Progenitor cell of endocrine pancreas (in vitro differentiated cells): ENCODE measurements at places on chromosomes 16 and 17.

- no peak for DNase-seq
Observed at GRCh38 chr16:31087971-31088370, 772 bp downstream of the PRSS53 start.

DNA sequence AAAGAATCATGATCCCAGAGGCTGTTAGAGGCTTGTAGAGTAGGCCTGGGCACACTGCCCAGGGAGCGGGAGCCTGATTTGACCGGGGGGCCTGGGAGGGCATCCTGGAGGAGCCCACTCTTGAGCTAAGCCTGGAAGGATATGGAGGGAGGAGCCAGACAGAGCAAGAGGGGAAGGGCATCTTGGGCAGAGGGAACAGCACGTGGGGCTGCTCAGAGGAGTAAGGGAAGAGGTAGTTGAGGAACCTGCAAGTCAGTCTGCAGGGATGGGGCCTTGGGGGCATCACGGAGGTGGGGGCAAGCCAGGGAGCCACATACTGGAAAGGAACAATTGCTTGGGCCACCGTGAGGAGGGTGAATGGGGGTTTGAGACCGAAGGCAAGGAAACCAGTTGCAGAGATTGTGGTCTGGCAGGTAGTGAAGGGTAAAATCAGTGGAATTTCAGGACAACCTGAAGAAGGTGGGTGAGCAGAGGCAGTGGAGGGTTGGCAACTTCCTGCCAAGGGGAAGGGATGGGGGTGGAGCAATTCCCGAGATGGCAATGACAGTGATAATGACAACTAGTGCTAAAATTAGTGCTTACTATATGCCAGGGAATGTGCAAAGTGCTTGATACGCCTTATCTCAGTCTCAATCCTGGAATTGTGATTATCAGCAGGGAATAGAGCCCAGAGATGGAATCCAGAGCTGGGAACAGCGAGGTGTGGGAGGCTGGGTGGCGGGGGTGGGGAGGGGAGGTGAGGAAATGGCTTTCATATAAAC lies 9.7 kb upstream of the RAI1 start:
- no peak for DNase-seq

- DNase-seq = no peak
Observed at GRCh38 chr17:79925242-79925957, 86.2 kb upstream of the CBX4 start.

- no peak for DNase-seq
Observed at GRCh38 chr16:88465387-88465983, 12.4 kb downstream of the ZFPM1 start.

- DNase-seq = no peak
Observed at GRCh38 chr17:27244491-27245223, 49.3 kb upstream of the WSB1 start.

- no peak for DNase-seq
Observed at GRCh38 chr17:43888548-43888947, 18.8 kb downstream of the MPP2 start.

GRCh38 chr16:86669937-86670749 lies 91.8 kb downstream of the FOXL1 start:
- DNase-seq = no peak

GRCh38 chr16:53714205-53715022 lies 10.5 kb downstream of the FTO start:
- DNase-seq = no peak

DNA sequence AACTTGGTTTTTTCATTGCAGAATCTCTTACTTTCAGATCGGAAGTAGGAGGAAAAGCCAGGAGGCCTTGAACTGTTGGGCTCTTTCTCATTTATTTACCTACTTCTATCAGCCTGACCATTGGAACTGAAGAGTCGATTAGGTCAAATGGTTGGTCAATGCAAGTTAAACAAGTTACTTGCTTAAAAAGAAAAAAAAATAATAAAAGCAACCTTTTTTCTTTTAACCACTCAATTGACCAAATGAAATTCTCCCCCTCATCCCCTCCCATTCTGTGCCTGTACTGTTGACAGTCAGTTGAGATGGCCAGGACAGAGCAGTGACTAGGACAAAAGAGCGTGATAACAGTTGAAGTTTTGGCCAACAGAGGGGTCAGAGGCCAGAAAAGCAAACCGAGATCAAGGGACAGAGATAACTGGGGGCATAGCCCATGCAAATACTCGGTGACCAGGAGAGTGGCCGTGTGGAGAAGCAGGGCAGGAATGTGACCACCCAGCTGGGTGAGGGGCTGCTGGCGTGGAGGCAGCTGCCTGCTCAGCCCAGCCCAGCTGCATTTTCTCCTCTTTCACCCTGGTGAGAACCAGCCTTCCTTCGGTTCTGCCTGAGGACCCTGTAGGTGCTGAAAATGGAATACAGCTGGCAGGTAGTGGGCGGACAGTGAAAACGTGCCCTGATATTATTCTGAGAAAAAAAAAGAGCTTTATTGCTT lies 72.2 kb downstream of the HS3ST3B1 start:
- peak; percentile 17 for DNase-seq

GRCh38 chr16:4979164-4979563 lies 21.0 kb downstream of the SEC14L5 start:
- DNase-seq = no peak

DNA sequence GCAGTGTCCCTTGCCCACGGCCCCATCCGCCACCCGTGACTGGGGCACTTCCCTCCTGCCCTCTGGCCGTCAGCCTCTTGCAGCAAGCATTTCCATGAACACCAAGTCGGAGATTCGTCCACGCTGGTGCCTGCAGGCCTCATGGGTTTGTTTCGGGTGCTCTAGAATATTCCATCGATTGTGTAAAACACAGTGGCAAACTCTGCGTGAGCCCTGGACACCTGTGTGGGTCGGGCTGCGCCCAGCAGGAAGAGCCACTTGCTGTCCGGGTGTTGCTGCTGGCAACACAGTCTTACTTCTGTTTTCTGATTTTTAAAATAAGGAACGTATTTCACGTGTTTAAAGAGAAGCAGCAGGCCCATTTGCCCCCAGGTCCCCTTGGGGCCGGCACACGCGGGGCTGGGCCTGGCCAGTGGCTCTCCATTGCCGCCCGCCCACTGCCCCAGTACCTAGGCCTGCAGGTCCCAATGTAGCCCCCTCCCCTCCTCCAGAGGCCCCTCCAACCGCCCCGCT lies 10.0 kb downstream of the CYBC1 start:
- DNase-seq = no peak

- no peak for DNase-seq
Observed at GRCh38 chr16:49014277-49015224, 267.1 kb downstream of the CBLN1 start.

DNA sequence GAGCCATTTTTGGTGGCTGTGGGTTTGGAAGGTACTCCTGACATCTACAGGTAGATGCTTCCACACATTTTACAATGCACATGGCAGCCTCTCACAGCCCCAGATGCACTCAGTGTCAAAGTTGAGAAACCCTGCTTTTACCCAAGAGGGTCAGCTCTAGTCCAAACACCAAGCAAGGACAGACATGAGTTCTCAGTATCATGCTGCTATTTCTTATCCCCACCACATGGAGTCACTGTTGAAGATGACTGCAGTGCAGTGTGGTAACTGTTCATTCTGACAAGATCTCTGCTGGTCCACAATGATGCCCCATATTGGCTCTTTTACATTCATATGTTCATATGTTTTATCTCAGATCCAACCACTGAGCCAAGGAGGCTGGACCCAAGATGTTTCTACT lies 50.5 kb upstream of the SALL1 start:
- DNase-seq = no peak

DNA sequence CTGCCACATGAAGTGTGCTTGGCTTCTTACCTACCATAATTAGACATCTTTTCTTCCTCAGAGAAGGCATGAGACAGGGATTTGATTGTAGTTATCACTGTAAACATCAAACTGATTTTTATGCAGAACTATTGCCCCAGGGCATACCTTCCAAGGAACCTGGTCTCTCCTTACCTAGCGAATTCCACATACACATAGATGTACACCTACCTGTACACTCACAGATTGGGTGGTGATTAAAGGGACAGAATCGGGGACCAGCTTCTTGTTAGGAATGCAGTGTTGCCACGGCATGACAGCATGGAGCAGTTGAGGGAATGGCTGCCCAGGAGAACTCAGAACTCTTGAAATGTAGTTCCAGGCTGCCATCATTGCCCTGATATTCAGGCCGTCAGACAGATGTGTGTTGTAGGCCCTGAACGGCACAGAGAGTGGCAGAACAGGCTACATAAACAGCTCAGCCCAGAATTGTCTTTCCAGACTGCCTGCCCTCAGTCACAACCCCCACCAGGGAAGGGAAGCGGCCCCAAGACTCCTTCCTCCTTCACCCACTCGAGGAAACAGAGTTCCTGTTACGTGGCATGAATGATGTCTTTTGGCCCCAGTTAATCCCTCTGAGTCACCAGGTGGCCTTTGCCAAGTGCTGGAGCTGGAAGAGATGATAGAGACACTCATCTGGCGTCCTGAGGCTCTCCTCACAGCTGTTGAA lies 17.8 kb upstream of the NAGLU start:
- DNase-seq = no peak

DNA sequence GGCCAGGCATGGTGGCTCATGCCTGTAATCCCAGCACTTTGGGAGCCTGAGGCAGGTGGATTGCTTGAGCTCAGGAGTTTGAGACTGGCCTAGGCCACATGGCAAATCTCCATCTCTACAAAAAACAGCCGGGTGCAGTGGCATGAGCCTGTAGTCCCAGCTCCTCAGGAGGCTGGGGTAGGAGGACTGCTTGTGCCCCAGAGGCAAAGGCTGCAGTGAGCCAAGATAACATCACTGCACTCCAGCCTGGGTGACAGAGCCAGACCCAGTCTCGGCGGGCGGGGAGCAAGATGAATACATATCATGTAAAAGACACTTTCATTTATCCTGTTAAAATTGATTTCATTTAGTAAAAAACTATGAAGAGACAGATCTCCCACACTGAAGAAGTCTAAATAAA lies 54.6 kb downstream of the CREBBP start:
- no peak for DNase-seq

DNA sequence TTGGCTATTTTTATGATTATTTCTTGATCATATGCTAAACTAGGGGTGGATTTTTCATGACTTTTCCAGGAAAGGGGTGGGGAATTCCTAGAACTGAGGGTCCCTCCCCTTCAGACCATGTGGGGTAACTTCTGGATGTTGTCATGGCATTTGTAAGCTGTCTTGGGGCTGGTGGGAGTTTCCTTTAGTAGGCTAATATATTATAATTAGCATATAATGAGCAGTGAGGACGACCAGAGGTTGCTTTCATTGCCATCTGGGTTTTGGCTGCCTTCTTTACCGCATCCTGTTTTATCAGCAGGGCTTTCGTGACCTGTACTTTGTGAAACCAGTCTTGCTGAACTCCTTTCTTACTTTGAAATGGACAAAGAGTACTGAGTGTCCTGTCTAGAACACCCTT lies 40.4 kb upstream of the ABCA5 start:
- DNase-seq = no peak

- no peak for DNase-seq
Observed at GRCh38 chr17:4501295-4501949, 2.7 kb downstream of the SPNS2 start.

GRCh38 chr17:18182110-18182977 lies 1.3 kb upstream of the ALKBH5 start:
- DNase-seq = peak; percentile 14

- peak; percentile 47 for DNase-seq
Observed at GRCh38 chr16:84738255-84739038, 38.6 kb downstream of the USP10 start.

- no peak for DNase-seq
Observed at GRCh38 chr16:64089697-64090096, 1032.2 kb downstream of the CDH11 start.

DNA sequence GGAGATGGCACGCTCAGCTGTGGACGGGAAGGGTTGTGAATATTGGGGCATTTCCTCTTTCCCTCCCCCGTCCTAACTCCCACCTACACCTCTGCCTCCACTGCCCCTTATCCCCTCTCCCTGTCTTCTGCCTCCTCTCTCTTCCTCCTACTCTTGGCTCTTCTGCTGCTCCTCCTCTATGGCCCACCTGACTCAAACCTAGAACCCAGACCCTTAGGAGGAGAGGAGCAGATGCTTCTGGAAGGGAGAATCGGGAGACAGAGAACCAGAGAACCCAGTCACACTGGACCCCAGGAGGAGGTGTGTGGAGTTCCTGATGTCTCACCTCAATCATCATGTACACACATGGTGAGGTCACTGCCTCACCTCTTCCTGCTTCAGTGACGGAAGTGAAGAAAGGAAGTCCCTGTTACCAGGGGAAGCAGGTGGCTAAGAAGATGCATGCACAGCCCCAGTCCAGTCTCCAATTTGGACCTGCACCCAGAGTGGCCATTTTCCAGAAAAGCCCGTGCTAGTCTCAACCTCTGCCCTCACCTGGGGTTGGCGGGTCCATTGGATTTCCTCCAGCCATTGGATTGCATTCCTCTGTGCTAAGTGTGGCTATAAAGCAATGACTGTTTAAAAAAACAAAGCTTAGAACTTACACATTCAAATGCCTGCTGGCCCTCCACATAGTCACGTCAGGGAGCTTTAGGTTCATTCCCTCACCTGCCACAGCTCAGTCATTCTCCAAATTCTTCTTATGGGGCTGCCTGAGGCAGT lies 4.0 kb downstream of the RNF222 start:
- no peak for DNase-seq

DNA sequence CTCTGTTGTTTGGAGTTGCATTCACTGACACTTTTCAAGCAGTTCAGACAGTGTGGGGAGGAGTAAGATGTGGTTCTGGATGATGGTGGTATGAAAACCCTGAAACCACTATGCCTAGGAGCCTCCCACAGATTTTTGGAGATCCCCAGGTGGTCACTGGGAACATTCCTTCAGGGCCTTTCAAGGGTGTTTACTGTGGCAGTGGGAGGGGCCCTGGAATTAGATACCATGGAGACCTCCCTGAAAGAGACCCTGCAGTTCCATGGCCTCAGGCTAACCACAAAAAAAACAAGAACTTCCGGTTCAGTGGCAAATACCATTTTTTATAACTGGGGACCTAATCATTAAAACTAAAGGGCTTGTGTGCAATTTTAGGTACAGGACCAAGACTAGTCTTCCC lies 79.9 kb downstream of the TMEM100 start:
- DNase-seq = no peak

DNA sequence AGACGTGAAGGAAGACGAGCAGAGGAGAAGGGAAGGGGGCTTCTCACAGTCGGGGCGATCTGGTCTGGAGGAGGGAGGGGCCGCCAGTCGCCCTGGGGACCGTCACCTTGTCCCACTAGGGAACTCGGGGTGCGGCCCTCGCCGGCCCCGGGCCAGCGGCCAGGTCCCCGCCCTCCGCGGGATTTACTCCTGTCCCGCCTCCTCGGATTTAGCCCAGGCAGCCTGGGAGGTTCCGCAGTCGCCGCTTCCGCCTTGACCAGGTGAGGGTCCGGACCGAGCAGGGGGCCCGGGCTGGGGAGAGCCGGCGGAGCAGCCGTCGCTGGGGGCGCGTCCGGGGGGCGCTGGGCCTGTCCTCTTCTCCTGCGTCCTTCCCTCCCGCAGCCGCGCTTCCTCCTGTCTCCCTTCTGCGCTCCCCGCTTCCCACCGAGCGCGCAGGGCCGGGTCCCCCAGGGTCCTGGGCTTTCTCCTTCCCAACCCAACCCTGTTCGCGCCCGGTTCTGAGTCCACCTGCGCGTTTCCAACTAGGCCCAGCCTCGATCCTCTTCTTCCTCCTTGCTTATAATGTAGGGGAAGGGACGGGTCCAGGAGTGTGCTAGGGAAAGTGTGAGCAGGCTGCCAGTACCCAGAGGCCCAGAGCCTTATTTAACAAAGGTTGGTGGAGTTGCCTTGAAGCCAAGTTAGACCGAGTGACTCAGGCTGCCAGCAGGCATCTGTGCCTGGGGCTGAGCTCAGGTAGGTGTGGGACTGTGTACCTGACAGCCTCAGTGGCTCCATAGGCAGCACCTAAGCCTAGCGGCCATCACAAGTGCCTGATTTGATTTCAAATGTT lies at the start of gene TNK1:
TNK1 (plus strand) TSS at position 235 of the 829 bp plus-strand sequence. CDS start 1,838 bp downstream, outside the sequence.
- DNase-seq = peak; percentile 33

GRCh38 chr16:73095885-73096421 lies 48.0 kb upstream of the ZFHX3 start:
- DNase-seq = no peak
